ENCODE measurements at places on chromosomes 2 and 18.

GRCh38 chr2:144670738-144671137 is 150.8 kb upstream of the ZEB2 start:
- DNase-seq = no peak

DNA sequence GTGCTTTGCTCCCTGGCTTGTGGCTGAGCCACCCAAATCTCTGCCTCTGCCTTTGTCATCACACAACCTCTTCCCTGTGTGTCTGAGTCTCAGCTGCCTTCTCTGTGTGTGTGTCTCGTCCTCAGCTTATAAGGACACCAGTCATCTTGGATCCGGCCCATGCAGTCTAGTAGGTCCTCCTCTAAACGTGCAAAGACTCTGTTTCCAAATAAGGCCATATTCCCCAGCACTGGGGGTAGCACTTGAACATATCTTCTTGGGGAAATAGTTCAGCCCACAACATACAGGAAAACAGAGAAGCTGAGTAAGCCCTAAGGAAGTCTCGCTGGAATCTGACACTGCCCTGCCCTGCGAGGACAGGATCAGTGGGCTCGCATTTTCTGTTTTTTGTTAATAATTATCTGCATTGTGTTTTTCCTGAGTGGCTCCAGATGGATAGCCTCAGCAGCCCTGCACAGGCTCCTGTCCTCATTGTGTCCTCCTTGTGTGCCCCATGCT is 42.1 kb downstream of the MTCL1 start:
- DNase-seq = peak; percentile 38

DNA sequence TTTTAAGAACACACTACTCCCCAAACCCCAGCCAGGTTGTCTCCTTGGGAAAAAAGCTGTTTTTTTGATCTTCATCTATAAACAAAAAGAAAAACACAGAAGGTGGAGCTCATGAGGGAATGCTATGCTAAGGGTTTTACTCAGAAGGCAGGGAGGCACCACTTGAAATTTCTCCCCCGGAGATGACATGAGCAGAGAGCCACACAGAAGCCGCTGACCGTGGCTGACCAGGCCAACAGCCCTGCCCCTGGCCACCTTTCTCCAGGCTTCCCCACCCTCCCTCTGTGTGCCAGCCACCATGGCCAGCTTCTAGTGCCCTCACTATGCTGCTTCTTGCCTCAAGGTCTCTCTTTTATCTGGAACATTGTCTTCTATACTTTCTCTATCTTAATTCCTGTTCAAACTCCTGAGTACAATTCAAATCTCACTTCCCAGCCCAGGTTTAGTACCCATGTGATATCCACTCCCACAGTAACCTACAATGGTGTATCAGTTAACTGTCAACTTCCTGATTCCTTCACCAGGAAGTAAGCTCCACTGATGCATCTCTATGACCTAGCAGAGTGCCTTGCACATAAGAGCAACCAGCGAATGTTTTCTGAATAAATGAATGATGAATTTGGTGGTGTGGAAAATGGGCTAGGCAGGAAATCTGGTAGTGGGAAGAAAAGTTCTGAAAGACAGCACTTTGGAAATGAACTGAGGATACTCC is 15.3 kb downstream of the LAPTM4A start:
- DNase-seq = no peak

DNA sequence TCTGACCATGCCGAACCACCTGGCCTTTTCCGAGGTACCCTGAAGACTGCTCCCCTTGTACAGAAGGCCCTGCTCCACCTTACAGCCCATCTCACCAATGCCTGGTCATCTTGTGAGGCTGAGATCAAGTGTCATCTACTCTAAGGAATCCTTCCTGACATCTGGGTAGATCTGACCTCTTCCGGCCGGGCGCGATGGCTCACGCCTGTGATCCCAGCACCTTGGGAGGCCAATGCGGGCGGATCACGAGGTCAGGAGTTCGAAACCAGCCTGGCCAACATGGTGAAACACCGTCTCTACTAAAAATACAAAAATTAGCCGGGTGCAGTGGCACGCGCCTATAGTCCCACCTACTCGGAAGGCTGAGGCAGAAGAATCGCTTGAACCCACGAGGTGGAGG is 2.1 kb upstream of the RIOK3 start:
- DNase-seq = no peak

- DNase-seq = no peak
Measured at GRCh38 chr2:128036748-128037607, 9.1 kb upstream of the SAP130 start.

DNA sequence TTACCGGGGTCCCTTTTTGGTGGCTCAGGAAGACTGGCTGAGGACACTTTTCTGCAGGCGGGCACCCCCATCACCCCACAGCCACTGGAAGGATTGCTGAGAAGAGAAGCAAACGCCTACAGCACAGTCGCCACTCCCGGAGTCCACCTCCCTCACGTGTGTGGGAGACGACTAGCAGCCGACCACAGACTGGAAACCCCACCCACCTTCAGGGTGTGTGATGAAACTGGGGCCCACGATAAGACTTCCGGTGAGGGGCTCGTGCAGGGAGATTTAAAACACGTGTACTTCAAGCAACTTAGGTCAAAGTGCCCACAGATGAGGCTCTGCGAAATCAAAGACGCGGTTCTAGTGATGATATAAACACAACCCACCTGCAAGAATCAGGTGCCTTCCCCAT is 26.3 kb downstream of the MBP start:
- DNase-seq = peak; percentile 57

DNA sequence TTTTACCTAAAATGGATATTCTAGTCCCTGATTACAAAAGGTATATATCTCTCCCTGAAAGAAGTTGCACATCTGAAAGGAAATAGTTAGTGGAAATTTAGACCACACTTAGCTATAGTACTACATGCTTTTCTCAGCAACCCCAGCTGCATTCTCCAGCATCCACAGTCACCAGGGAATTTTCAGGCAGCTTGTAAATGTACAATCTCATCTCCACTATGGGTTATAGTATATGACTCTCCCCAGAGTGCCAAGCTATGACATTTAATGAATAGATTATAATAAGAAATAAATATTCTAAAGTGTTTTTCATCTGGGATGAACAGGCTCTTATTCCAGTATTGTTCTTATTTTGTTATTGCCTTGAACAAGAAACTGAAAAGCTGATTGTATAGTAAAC is 197.6 kb upstream of the HNRNPA3 start:
- no peak for DNase-seq

- DNase-seq = no peak
Measured at GRCh38 chr2:230412371-230412711, 3.7 kb upstream of the SP100 start.
